ENCODE measurements at places on chromosomes 2 and 18. TPM values are rescaled to one million over a fixed set of nuclear protein-coding genes. Genes with fewer than 3 reads are reported as not detected.

Gene CHST10
- total RNA-seq: 6.8 TPM

- no peak for DNase-seq
These were observed 218.6 kb downstream of the DYM start for GRCh38 chr18:49241852-49242251.

DNA sequence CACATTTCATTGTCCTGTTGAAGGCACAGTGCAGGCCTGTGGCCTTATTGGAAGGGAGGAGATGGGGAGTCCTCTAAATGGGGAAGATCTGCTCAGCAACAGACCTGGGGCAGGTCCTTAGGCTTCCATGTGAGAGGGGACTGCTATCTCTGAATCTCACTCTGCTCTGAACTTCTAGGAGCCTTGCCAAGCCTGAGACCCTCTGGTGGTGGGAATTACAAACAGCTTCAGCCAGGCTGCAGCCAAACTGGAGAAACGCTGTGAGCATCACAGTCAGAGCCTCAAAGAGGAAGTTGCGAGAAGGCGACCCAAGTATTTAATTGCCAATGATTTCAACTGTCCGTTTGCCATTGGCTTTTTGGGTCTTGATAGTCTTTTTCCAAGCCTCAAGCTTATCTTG, 66.8 kb upstream of the MC2R start:
- no peak for DNase-seq

DNA sequence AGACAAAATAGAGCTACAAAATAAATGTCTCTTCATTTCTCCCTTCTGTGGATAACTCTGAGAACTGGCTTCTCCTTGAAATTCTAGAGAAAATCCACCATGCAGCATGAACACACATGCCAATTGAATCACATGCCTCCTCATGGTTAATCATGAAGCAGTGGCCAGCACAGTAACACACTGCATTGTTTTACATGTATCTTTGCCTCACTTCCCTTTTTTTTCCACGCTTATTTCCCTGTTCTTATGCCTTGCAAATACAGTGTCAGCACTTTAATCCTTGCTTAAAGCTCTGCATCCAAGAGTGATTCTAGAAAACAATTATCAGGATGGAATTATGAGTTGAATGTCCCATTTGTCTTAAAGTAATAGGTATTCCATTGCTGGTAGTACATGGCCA, 50.3 kb upstream of the ZBTB7C start:
- DNase-seq: no peak

GRCh38 chr18:79901665-79902064, 49.8 kb downstream of the SLC66A2 start:
- DNase-seq: no peak
